ENCODE measurements at places on chromosomes 5 and 9.
A peak's percentile ranks its signal among the peaks of the same experiment; 100 is the strongest.

DNA sequence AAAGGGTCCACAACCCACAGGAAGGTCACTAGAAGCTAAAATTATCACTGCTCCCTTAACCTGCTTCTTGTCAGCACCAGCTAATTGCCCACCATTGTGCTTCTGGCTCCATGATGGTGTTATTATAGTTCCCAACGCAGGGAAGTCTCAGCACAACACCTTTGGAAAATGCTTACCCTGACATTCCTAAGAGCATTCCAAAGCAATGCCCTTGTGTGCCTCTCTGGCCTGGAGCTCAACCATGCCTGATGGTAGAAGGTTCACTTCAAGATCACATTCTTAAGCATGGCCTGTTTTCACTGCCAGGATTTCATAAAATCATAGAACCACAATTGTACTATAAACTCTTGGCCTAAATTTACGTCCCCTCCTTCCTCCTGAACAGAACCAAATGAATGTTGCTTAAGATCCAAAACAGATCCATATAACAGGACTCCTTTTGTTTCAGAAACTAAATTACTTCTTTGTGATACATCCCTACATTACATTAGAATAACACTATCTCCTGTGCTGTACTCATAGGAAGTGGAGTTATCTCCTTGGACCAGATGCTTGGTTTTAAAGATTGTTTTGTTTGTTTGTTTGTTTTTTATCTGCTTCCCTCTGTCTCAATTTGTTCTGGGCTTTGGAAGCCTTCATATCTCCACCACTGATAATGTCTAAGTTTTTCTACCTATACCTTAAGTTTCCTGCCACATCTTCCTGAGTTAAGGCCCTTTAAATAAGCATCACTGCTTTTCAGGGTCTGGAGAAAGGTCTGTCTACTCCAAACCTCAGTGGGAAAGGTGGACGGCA is 32.1 kb downstream of the ARL15 start:
- no peak for DNase-seq

DNA sequence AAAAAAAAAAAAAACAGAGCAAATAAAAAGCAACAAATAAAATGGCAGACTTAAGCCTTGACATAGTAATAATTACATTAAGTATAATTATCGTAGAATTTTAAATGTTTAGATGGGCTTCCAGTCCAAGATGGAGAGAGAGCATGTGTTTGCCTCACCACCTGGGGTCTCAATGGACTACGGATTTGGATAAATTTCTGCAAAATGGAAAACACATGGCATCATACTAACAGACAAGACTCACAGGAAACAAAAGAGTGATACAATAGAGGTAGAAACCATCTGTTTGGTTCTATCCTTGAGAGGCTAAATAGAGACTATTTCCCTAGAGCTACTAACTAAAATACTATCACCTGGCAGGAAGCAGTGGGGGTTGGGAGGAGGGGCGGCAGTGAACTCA is 144.3 kb downstream of the MUSK start:
- no peak for DNase-seq

GRCh38 chr9:22148876-22149637 is 140.0 kb upstream of the CDKN2B start:
- no peak for DNase-seq

DNA sequence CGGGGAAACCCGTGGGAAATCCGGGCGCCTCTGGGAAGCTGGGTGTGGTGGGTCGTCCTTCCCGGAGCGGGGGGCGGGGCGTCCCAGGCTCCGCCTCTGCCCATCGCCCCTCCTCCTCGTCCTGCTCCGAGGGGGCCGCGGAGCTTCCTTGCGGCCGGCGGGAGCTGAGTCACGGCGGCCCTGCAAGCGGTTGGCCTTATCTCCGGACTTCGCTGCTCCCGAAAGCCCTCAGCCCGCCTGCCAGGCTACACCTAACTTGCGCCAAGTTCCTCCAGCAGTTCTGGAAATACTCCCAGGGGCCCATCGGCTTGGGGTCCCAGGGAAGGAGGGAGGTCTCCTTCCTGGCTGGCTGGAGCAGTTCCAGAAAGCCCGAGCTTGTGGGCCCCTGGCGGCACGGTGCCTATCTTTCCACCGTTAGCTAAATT is 54.1 kb upstream of the CDKN2AIPNL start:
- DNase-seq, result peak; percentile 52

DNA sequence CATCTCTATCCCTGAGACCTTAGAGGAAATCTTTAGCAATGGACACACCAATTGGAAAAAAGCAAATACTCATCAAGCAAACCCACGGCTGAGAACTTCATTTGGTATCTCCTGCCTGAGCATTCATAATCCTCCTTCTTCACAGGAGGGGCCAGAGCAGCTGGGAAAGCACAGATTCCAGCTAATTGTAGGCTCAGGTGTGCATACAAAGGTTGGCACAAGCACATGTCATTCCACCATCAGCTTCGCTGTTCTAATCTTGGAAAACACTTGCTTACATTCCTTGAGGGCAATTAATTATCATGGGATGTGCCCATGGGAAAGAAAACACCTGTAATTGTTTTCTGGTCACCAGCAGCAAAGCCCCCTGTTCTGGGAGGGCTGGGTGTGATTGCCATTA is 376.6 kb downstream of the SPOCK1 start:
- DNase-seq, result no peak

- no peak for DNase-seq
These were observed 164.5 kb downstream of the TMEM38B start for GRCh38 chr9:105858877-105859276.
